ENCODE measurements at places on chromosomes 2 and 18.

DNA sequence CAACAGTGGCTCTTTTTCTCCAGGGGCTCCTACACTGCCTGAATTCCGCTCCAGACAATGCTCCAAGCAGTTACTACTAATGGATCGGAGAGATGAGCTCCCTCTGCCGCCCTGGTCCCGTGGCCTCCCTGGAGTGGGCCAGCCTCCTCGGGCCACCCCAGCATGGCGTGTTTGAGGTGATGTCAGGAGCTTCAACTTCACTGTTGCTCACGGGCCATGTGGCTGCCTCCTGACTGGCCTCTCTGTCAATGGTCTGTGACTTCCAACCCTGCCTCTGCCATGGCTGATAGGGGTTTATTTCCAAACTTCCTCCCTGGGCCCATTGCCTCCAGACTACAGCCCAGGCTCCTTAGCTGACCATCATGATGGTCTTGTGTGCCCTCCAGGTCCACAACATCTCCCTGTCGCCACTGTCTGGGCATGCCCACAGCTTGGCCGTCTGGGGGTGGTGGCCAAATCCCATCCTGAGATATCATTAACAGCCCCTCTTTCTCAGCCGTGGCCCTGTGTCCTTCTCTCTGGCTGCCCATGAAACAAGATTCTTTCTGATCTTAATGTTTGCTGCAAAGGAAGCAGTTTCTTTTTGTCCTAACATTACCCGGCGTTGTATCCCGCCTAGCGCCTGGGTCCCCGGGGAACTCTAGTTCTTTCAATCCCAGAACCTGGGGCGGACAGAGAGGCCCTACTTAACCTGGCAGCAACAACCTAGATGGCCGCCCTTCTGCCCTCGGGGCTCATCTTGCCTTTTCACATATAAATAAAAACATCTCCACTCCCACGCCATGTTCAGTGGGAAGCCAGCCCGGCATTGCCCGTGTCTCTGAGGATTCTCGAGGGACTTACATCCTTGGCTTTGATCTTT is 38.1 kb downstream of the ATOH8 start:
- DNase-seq: no peak

- no peak for DNase-seq
Observed at GRCh38 chr18:67092141-67092540, 424.4 kb downstream of the DSEL start.

GRCh38 chr2:2898744-2899143 is 478.9 kb downstream of the EIPR1 start:
- DNase-seq: no peak

DNA sequence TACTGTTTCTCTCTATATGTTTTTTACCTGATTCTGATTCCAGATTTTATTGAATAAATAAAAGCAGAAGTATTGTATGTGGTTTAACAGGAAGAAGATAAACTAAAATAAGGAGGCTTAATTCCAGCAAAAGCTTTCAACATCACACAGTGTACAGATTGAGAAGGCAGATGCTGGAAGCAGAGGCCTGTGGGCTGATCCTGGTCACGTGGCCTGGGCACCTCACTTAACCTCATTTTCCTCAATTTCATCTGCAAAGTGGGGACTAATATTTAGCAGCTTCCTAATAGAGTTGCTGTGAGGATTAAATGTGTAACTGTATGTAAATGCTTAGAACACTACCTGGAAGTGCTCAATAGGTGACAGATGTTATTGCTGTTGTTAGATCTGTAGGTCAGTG is 58.0 kb downstream of the CDCA7 start:
- no peak for DNase-seq

DNA sequence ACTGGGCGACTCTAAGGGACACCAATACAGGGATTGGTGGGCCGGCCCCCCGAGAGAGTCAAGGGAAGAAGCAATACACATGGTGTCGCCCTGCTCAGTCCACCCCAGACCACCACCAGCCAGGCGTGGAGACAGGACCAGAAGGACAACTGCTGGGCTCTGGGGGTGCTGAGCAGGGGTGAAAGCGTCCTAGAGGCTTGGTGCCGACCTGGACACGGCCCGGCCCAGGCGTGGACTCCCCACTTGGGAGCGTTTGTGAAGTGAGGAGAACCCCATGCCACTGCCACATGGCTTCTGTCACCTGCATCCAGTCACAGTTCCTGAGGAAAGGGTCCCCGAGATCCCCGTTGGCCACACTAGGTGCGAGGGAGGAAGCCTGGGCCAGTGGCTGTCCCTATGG is 35.4 kb upstream of the ITM2C start:
- DNase-seq: no peak

GRCh38 chr18:44682201-44682870 is 1.6 kb downstream of the SETBP1 start:
- DNase-seq: no peak

GRCh38 chr2:30239308-30239985 is 8.1 kb downstream of the LBH start:
- peak; percentile 73 for DNase-seq
